ENCODE measurements at places on chromosomes 16 and 17.

GRCh38 chr16:46843898-46844642, 13.1 kb upstream of the C16orf87 start:
- DNase-seq, result no peak

DNA sequence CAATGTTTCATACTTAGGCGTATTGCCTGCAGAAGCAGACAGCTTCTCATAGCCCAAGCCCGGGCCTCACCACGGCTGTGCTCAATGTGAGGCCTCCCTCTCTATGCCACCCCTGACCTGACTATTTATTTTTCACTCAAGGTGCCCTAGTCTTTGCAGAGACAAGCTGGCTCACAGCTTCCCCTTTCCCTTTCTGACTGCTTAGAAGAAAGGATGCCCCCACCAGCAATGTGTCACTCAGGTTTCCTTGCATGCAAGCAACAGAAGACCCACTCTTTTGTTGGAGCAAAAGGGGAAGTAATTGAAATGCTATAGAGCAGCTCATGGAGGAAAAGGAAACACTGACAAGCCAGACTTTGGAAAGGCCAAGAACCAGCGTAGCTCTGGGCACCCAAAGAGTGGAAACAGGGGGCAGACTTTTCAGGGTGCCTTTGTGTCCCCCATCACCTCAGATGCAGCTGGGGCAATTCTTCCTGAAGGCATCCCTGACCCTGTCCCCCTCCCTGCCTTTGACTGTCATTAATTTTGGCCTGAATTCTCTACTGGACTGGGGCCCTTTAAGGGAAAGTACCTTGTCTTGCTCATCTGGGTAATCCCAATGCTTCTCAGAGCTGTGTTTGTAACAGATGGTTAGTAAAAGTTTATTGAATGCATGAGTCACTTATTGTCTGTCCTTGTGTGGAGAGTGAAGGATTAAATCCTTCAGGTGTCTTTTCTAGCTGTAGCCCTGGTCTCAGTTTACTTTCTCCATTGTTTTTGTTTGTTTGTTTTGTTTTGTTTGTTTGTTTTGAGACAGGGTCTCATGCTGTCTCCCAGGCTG, 17.8 kb downstream of the RGS9 start:
- DNase-seq, result no peak

- DNase-seq, result no peak
Observed at GRCh38 chr16:68961778-68962402, 118.6 kb downstream of the TANGO6 start.

DNA sequence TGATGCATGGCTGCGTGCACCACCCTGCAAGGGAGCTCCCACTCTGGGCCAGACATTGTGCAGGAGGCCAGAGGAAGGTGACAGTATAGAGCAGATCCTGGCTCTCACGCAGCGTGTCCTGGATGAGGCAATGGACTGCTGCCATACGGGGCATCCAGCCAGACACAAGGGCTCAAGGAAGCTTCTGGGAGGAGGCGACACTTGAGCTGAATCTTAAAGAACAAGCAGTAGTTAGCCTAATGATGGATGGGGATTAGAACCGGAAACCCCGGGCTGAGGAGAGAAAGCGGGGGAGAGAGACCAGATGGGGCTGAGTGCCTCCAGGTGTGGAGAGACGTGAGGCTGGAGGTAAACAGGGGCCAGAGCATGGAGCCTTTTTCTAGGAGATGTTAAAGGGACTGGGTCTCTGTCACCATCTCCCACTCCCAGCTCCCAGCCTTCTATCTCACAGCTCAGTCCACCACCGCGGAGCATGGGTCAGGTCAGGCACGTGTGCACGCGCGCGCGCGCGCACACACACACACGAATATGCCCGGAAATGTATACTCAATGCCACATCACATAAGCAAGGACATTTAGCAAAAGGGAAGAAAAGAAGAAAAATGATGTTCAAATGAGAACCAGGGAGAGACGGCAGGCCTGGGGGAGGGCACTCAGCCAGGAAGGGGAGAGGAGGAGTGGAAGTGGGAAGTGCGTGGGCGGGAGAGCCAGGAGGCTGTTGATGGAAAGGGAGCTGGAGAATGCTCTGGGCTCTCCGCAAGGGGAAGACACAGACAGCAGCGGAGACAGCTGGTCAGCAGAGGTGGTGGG, 46.3 kb downstream of the CCDC42 start:
- DNase-seq, result no peak

DNA sequence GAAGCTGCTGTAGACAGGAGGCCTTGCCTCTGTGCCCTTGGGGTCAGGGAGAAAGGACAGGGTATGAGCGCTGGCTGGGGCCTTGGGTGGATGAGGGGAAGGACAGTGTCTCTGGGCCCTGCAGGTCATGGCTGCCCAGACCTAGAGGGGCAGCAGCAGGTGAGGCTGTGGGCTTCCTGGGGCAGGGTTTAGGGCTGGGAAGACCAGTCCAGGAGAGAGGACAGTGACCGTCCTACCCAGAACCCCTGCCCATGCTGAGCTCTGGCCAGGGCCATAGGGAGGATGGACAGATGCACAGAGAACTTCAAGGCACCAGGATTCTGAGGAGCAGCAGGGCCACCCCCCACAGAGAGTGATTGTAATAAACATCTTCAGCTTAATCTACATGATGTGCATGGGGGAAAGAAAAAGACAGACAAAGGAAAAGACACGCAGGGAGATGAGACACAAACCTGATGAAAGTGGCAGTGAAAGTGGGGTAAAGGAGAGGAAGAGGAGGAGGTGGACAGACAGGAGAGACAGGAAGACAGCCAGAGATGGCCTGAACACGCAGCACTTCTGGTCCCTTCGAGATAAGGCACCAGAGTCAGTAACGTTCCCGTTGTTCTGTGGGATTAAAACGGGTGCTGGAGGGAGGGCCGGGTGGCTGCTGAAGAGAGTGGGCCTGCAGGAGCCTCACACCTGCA, 17.5 kb downstream of the FLOT2 start:
- no peak for DNase-seq

DNA sequence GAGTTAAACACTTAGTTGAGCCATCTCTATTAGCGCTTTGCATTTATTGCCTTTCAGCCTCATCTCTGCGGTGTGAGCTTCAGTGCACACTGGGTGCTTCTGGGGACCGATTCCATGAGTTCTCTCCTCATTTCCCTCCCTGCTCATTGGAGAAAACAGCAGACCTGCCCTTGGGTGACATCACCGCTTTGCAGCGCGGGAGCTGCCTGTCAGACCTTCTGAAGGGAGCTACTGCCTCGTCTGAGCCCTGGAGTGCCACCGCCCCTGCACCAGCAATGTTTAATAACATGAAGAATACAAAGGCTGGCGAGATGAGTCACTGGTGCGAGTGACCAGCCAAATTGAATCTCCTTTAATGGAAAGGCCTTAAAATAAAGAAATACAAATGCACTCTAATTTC, 30.2 kb upstream of the CPPED1 start:
- no peak for DNase-seq

DNA sequence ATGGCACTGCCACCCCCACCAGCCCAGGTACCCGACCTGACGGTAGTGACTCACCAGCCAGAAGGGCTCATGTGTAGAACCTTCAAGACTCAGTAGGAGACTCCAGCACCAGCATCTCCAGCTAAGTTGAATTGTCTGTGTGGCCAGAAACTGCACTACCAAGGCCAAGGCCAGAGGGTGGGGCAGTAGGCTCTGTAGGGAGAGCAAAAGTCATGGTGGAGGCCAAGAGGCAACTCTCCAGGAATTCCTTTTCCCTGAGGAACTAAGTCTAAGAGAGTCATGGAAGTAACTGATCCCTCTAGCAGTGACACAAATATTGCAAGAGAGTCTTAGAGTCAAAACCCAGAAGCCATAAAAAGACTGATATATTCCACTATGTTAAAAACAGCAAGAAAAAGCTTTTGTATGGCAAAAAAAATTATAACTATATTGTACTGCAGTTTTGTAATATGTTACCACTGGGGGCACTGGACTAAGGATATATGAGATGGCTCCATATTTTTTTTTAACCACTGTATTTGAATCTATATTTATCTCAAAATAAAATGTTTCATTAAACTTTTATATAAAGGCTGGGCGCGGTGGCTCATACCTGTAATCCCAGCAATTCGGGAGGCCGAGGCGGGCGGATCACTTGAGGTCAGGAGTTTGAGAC, 30.2 kb upstream of the GUCY2D start:
- no peak for DNase-seq

- DNase-seq, result no peak
Observed at GRCh38 chr17:792277-792676, 10.1 kb downstream of the MRM3 start.

- no peak for DNase-seq
Observed at GRCh38 chr17:46764709-46765401, 53.6 kb downstream of the WNT3 start.

GRCh38 chr16:59210955-59211541, 476.9 kb upstream of the GOT2 start:
- no peak for DNase-seq

DNA sequence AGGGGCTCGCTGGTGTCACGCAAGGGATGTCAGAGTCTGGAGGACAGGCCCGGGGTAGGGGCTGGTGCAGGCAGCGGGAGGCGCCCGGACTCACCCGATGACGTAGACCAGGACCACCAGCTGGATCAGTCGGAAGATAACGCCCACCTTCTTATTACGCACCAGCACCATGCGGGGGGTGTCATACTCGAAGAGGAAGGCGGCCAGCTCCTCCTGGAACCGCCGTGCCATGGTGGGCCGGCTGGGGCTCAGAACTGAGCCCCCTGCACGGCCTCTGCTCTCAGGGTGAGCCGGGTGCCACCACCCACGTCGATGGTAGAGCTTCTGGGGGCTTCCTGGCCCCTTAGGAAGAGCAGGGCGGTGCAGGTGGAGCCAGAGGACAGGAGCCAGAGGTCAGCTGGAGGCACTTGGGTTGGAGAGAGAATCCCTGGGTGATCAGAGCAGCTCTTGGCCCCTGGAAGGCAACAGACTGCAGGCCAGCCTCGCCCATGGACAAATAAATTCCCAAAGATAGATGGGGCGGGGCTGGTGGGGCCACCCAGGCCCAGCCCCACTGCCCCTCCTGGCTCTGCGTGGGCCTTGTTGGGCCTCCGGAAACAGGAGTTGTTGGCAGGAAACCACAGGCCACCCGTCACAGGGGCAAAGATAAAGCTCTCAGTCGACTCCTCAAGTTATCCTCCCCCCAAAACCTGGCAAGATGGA, at the start of gene P2RX1:
Gene P2RX1 (minus strand): TSS at position 471 of the 702 bp plus-strand sequence. CDS start 240 bp downstream, at position 231.
- DNase-seq, result no peak

- no peak for DNase-seq
Observed at GRCh38 chr16:11016993-11017392, 72.6 kb downstream of the CLEC16A start.

GRCh38 chr16:81265658-81266451, 27.4 kb downstream of the BCO1 start:
- no peak for DNase-seq

DNA sequence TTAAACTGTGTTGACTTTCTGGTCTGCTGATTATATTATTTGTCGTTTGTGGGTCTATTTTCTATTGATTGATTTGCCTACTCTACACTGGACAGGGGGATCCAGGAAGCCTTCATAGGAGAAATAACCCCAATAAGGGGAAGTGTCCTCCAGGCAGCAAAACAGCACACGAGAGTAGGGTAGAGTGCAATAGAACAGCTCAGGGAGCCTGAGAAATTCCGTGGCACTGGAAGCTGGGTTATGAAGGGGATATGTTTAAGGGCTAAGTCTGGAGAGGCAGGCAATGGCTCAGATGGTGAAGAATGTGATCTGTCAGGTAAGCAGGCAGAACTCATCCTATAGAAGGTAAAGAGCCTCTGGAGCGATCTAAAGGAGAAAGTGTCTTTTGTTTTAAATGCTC, 20.9 kb downstream of the GP2 start:
- DNase-seq, result no peak

DNA sequence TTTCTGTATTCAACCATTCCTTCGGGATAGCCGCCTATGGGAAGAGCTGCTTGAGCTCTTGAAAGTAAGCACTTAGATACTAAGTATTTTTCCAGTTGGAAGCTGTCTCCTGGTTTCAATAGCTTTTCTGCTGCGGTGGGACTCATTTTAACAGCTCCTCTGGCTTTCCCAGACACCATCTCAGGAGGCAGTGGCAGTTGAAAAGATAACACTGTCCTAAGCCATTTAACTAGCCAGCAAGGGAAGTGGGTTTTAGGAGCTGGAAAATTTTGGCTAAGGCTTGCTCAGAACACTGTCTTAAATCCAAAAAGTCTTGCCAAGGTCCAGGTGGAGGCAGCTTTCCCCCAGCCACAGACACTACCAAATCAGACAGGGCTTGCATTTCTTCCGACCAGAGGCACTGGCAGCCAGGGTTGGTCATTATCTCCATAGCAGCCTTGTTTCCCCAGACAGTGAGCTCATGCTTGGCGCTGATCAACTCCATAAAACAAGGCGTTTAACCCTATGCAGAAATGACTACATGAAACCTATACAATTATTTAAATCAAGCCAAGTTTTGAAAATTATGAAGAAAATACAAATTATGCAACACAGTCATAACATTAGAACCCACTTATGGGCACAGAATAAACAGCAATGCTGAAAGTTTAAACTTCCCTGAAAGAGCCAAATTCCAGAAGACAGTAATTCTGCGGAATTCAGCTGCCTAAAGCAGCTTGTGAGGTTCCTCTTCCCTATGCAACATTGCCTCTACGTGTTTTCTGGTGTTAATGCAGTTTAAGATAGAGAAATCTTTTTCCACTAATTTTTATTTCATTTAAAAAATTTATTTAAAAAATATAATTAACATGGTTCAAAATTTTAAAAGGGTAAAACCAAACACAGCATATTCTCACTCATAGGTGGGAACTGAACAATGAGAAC, 25.0 kb downstream of the GABARAPL2 start:
- DNase-seq, result no peak

- no peak for DNase-seq
Observed at GRCh38 chr17:41620583-41621434, 3.6 kb downstream of the KRT17 start.

GRCh38 chr16:47504599-47504998, 43.5 kb downstream of the PHKB start:
- DNase-seq, result no peak

- no peak for DNase-seq
Observed at GRCh38 chr16:73794994-73795393, 501.6 kb upstream of the PSMD7 start.

GRCh38 chr17:2435181-2435741, 34.4 kb upstream of the MNT start:
- no peak for DNase-seq

- no peak for DNase-seq
Observed at GRCh38 chr16:83727018-83727417, 80.8 kb upstream of the HSBP1 start.

DNA sequence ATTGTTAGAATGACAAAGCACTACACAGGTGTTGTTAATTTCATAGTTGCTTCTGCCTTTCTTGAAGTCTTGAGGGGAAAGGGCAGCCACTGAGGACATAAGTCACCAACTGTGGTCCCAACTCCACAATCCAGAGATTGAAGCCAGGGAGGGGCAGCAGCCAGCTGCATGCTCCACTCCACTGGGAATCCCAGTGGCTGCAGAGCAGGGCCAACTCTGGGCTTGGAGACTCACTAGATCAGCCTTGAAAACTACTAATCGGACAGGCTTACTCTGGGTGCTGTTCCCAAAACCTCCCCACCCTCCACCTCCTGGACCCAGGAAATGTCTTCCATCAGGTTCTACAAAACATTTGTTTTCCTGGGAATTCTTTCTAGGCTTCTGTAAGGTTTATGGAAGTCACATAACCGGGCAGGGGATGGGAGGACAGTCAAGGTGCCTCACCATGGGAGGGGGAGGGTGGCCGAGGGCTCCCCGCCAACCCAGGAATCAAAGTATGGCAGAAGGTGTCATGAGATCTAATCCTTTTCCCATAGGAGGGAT, 68.0 kb downstream of the MYH13 start:
- DNase-seq, result no peak

- no peak for DNase-seq
Observed at GRCh38 chr17:30565073-30565935, 88.1 kb downstream of the GOSR1 start.
